ENCODE measurements at places on chromosomes 6 and 20.

DNA sequence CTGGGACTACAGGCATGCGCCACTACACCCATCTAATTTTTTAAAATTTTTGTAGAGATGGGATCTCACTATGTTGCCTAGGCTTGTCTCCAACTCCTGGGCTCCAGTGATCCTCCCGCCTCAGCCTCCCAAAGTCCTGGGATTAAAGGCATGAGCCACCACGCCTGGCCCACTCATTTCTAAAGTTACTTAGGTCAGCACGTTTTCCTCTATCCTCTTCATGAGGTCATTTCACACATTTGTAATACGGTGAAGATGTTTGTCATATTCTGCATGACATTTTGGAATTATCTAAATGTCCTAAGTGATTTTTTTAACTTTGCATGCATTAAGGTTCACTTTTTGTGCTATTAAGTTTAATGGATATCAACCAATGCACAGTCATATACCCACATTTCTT, 11.9 kb upstream of the SOX12 start:
- no peak for DNase-seq

- DNase-seq: no peak
Observed at GRCh38 chr6:81088145-81088544, 664.3 kb downstream of the TENT5A start.

GRCh38 chr6:13188306-13188705, 140.0 kb downstream of the TBC1D7 start:
- DNase-seq: no peak

DNA sequence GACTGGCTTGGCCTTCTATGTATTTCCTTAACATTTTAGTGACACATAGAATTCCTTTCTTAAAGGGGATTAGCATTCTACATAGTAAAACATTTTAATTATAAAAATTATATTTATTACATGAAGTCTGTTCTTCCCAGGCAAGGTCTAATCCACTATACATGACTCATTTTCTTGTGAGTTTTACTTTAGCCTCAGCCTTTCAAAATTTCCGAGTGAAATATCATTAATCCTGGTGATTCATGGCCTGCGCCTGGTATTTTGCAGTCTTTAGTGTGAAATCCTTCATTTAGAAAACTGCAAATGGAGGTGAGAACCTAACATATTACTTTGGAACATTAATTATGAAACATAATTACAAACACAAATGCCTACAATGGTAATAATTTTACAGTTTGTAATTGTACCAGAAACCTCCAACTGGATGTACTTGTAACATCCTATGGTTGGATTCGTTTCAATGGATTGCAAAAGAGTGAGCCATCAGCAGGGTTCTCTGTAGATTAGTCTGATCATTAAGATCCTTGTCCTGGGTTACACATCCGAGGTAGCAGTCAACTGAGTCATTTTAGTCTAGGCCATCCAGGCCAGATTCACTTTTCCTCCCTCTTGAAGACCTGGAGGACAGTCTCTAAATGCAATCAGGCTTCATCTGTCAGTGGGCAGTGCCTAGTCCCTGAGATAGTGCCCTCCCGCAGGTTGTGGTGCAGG, 272.0 kb downstream of the PACRG start:
- no peak for DNase-seq

- DNase-seq: no peak
Observed at GRCh38 chr6:159203304-159204005, 34.3 kb downstream of the FNDC1 start.

- no peak for DNase-seq
Observed at GRCh38 chr20:46430921-46431712, 24.7 kb upstream of the ELMO2 start.

- no peak for DNase-seq
Observed at GRCh38 chr6:130858498-130859160, 31.4 kb downstream of the SMLR1 start.

DNA sequence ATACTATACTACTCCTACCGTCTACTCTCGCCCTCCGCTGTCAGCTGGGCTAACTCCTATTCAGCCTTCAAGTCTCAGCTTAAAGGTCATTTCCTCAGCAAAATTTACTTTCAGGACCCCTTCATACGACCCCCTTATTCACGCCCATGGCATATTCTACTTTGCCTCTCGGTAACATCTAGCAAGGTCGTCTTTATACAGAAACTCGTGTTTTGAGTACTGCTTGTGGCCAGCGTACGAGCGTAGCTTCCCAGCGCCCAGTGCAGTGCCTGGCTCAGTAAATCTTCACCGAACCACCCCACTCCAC, 546 bp downstream of the CRNKL1 start:
- DNase-seq: no peak

- no peak for DNase-seq
Observed at GRCh38 chr6:90605749-90606340, 19.0 kb upstream of the MAP3K7 start.
